ENCODE measurements at places on chromosomes 11 and 22. TPM values are rescaled to one million over a fixed set of nuclear protein-coding genes. Genes with fewer than 3 reads are reported as not detected.

DNA sequence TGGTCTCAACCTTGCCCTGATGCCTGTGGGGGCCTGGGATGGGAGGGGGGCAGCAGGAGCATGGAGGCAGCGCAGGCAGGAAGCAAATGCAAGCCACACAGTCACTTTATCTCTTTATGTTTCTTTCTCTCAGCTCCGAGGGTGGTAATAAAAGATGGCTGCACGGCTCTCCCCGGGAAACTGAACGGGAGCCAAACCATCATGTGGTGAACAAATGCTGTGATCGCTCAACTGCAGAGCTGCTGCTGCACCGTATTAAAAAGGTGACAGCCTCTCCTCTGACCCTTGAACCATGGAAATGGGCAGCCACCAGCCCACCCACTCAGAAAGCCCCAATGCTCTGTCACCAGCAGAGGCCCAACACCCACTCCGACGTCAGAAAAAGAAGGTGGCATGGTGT, 110.0 kb downstream of the TIMP3 start:
- no peak overlapping the region for H3K4me3 ChIP-seq
- no peaks in the 10 kb centered on the region for H3K27me3 ChIP-seq
- no peaks in the 10 kb centered on the region for H3K36me3 ChIP-seq
- DNase-seq = no peak

GRCh38 chr11:118180300-118180703, 3.9 kb upstream of the SCN2B start:
- no peaks in the 10 kb centered on the region for H3K4me1 ChIP-seq
- H3K36me3 ChIP-seq = no peaks in the 10 kb centered on the region
- H3K4me3 ChIP-seq = no peak overlapping the region
- H3K27me3 ChIP-seq = peaks cover 26% of the 10 kb centered on the region

DNA sequence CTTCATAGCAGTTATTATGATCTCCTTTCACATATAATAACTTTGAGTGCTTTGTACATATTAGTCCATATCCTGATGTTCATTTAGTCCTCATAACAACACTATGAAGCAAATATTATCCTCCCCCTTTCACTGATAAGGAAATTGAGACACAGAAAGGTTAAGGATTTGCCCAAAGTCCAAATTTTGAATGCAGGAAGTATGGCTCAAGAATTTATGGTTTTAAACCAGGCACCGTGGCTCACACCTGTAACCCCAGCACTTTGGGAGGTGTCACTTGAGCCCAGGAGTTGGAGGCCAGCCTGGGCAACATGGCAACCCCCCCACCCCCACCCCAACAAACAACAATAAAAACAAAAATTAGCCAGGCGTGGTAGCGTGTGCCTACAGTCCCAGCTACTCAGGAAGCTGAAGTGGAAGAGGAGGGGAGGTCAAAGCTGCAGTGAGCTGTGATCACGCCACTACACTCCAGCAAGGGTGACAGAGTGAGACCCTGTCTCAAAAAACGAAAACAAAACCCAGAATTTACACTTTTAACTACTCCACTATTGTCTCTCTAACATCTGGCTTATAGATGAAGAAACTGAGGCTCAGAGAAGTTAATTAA, 8.6 kb downstream of the CCDC34 start:
- H3K4me1 ChIP-seq = peaks cover 7% of the 10 kb centered on the region
- H3K4me3 ChIP-seq = no peak overlapping the region
- H3K27ac ChIP-seq = no peak overlapping the region
- no peaks in the 10 kb centered on the region for H3K27me3 ChIP-seq

- no peak for DNase-seq
- no peak overlapping the region for H3K27ac ChIP-seq
- H3K36me3 ChIP-seq = peaks cover 3% of the 10 kb centered on the region
- no peaks in the 10 kb centered on the region for H3K4me1 ChIP-seq
- no peaks in the 10 kb centered on the region for H3K27me3 ChIP-seq
Observed at GRCh38 chr11:27489092-27489491, 16.5 kb upstream of the LGR4 start.

CD6 gene
- total RNA-seq = 152 TPM

TST gene
- 29.3 TPM for total RNA-seq

All from activated CD8-positive, alpha-beta memory T cell treated with anti-CD3 and anti-CD28 coated beads, Interleukin-2, amount 10 ng/mL, durations not matched to agents 7 days and 5 days (primary cell).